Keratinocyte (primary cell): ENCODE measurements at places on chromosomes 11 and 22.

GRCh38 chr11:122198291-122198983 is 82.4 kb upstream of the BLID start:
- no peak for DNase-seq

GRCh38 chr22:47019012-47019790 is 256.8 kb downstream of the TBC1D22A start:
- DNase-seq = no peak

DNA sequence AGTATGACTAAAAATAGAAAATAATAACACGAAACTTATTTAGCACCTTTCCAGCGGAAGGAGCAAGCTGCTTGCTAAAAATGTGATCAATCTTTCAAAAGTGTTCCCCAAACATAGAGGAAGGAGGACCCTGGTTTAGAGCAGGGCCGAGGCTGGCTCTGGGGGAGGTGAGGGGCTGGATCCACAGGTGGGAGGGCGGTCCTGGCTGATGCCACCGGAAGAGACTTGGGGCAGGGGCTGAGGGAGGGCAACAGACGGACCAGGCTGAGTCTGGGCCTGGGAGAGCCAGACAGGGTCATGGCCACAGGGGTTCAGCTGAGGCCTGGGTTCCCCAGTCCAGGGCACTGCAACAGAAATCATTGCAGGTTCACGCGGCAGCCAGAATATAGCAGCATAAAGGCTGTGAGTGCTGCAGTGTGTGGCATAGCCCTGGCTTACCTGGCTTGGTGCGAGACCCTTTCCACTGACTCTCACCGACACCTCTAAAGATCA is 143.3 kb downstream of the CACNA1I start:
- DNase-seq = no peak

DNA sequence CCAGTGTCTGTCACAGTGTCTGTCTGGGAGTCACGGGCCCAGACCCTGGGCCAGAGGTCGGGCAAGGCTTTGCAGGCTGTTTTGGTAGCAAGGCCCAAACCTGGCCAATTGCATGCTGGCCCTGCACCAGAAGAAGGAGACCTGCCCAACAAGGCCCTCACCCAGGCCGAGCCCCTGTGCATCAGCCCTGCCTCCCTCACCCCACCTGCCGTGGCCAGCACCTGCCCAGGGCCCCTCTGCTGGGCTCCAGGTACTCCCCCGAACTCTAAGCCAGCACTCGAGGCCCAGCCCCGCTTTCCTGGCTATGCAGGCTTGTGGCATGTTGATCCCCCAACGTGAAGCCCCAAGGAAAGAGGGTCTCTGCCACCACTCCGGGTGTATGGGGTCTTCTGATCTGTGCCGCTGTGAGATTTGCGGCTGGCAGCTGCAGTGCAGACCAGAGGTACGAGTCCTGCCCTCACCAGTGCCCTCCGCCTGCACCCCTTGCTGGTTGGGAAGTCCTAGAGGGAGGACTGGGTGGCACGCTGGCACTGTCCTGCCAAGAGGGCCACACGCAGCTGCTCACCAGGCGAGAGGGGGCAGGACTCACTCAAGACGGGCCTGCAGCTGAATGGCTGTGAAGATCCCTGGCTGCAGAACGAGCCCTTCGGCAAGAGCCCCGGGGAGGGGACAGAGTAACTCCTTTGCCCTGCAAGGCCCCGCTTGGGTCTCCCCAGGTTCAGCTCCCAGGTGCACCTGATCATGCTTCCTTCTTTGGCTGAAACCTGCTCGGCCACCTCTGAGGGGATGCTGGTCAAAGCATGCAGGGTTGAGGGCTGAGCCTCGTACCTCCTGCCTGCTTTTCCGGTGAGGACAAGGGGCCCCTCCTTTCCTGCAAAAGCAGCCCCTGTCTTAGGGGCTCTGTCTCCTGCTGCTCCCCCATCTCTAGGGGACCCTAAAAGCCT is 6.7 kb upstream of the SEPTIN5 start:
- no peak for DNase-seq

GRCh38 chr11:116984186-116984585 is 114.0 kb downstream of the SIK3 start:
- no peak for DNase-seq

DNA sequence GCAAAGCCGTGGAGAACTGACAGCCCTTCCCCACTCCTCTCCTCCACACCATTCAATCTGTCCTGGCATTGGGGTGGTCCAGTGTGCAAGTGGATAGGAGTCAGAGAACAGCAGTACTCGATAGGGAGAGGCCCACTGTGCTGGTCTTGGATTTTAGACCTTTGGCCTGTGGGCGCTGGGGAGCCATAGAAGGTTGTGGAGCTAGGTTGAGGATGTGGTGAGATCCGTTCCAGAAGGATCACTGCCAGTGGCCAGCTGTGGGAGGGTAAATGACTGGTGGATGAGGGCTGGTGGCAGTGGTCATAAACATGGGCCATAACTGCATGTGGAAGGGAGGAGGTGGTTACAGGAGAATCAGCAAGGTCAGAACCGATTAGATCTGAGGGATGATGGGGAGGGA is 28.6 kb downstream of the ANO1 start:
- DNase-seq = no peak

DNA sequence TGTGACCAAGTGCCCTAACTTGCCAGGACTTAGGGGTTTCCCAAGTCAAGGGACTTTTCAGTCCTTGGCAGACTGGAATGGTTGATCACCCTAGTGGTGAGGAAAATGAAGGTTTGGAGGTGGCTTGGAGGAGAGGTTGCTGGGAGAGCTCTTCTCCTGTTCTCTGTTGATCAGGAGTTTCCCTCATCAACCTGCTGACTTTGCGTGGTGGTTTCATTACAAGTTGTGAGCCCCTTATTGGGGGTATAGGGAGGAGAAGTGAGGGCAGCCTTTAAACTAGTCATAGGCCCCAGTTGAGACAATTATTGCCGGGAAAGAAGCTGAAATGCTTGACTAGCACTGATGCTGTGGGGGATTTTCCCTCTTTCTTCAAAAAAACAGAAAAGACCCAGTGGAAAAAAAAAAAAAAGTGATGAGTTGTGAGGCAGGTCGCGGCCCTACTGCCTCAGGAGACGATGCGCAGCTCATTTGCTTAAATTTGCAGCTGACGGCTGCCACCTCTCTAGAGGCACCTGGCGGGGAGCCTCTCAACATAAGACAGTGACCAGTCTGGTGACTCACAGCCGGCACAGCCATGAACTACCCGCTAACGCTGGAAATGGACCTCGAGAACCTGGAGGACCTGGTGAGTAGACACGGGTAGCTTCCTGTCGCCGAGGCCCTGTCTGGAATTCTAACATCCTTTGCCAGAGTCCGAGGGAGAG is at the start of gene CXCR5:
Gene CXCR5, plus strand, starts transcription at position 525 of the 704 bp plus-strand sequence. Its CDS starts 50 bp downstream, at position 575.
- DNase-seq = no peak

DNA sequence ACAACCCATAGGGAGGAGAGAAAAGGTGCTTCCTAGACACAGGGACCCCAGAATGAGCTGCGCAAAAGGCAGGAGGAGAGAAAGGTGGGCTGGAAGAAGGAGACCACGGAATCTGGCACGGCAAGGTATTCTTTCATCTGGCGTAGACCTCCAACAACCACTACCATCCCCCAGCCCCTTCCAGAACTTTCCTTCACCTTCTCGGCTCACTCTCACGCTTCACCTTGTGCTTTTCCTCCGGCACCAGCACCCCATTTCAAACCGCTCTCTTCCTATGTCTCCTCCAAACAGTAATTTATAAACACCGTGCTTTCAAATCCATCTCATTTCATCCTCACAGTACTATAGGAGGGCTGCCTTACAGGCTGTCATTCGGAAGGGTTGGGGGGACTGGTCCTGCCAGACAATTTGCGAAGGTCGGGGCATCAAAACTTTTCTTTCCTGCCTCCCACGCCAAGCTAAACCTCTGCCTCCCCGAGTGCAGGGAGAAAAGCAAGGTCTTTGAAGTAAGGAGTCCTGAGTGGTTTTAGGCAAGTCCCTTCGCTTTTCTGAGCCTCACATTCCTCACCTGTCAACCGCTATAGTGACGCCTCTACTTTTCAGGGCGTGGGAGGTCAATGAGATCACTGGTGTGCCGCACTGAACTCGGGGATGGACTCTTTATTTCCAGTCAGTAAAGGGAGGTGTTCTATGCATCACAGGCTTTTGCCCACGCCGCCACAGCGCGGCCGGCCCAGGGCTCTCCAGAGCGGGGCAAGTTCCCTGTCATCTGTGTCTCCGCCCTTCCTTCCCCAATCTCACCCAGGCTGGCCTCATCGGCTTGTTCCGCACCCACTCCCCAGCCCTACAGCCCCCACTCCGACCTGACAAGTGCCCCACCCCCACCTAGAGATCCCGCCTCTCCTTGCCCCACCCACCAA is 800 bp downstream of the KCTD21 start:
- no peak for DNase-seq

GRCh38 chr11:128214263-128214662 is 373.1 kb downstream of the ETS1 start:
- DNase-seq = no peak

GRCh38 chr11:116646191-116646590 is 126.6 kb downstream of the BUD13 start:
- DNase-seq = no peak
